ENCODE measurements at places on chromosomes 1 and 21.
A peak's percentile ranks its signal among the peaks of the same experiment; 100 is the strongest.

GRCh38 chr21:41955516-41955915 is 1.7 kb upstream of the C2CD2 start:
- H3K4me3 ChIP-seq = no peak overlapping the region
- H3K27me3 ChIP-seq = no peaks in the 10 kb centered on the region
- H3K4me1 ChIP-seq = peaks cover 73% of the 10 kb centered on the region
- no peak for DNase-seq
- no peak overlapping the region for H3K27ac ChIP-seq

- H3K4me3 ChIP-seq = no peak overlapping the region
- H3K27me3 ChIP-seq = no peaks in the 10 kb centered on the region
- DNase-seq = no peak
- no peaks in the 10 kb centered on the region for H3K36me3 ChIP-seq
- no peaks in the 10 kb centered on the region for H3K4me1 ChIP-seq
Measured at GRCh38 chr1:25257196-25257595, 9.9 kb upstream of the RSRP1 start.

- no peaks in the 10 kb centered on the region for H3K27me3 ChIP-seq
- peaks cover 14% of the 10 kb centered on the region for H3K36me3 ChIP-seq
- no peaks in the 10 kb centered on the region for H3K4me1 ChIP-seq
- H3K27ac ChIP-seq = no peak overlapping the region
Measured at GRCh38 chr1:206649261-206649921, 14.1 kb downstream of the DYRK3 start.

DNA sequence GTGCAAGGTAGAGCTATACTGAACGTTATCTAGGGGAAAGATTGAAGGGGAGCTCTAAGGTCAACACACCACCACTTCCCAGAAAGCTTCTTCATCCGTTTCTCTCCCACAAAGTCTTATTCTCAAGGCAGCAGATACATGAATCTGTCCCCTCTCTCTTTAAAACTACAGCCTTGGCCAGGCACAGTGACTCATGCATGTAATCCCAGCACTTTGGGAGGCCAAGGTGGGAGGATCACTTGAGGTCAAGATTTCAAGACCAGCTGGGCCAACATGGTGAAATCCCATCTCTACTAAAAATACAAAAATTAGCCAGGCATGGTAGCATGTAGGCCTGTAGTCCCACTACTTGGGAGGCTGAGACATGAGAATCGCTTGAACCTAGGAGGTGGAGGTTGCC is 8.1 kb downstream of the CYP4X1 start:
- DNase-seq = no peak
- H3K27ac ChIP-seq = no peak overlapping the region
- H3K4me3 ChIP-seq = no peak overlapping the region
- peaks cover 32% of the 10 kb centered on the region for H3K4me1 ChIP-seq
- no peaks in the 10 kb centered on the region for H3K27me3 ChIP-seq

DNA sequence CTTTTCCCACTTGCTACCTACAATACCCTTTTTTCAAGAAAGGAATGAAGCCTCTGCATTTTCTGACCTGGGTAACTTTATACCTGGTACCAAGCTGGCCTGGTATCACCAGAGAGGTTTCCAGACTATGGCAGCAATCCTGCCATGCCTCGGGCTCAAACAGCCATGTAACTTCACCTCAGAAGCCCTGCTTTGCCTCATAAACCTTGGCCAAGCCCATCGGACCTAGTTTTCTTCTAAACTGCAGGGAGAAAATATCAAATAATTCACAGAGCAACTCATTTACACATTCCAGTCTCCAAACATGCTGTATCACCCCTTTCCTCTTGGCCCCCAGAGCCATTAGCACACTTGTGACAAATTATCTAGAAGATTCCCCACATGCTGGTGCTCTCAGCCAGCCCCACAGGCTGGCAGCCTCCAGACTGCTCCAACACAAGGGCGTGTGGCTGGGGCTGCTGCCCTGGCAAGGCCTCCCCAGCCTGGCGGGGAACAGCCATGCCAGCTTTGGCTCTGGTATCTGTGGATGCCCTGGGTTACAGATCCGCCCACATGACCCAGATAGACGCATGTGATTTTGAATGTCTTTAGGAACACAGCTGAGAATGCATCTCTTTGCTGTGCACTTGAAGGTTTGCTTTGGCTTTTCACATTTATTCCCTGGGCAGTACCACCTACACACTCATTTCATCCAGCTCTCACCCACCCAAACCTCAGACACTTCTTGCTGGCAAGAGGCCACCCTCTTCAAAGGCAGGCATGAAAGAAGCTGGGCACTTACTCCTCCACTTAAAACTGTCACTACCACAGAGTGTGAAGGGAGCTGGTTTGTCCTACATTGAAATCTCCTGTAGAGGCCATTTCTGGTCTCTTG is 70.0 kb upstream of the BCAR3 start:
- H3K36me3 ChIP-seq = no peaks in the 10 kb centered on the region
- no peaks in the 10 kb centered on the region for H3K27me3 ChIP-seq
- no peak overlapping the region for H3K4me3 ChIP-seq

DNA sequence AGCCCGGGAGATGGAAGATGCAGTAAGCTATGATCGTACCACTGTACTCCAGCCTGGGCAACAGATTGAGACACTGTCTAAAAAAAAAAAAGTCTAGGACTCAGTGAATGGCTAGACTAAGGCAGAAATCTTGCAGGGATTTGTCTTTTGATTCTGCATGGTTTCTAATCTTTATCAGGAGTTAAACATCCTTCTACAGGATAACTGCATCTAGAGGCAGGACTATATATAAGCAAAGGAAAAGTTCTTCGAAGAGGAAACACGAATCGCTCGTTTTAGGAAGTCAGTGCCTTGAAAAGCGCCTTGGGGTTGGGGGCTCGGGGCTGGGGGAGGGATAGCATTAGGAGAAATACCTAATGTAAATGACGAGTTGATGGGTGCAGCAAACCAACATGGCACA is 602 bp upstream of the UFC1 start:
- H3K27ac ChIP-seq = peak overlapping the region; percentile 89
- H3K27me3 ChIP-seq = no peaks in the 10 kb centered on the region
- no peaks in the 10 kb centered on the region for H3K36me3 ChIP-seq

Data from vagina (tissue), 2 donors.